NCI-H146 (cell line): ENCODE measurements at places on chromosomes 12 and 14.

GRCh38 chr14:60722357-60723115 is 1.6 kb downstream of the SIX4 start:
- DNase-seq: peak; percentile 62

GRCh38 chr12:11677752-11678151 is 28.3 kb downstream of the ETV6 start:
- no peak for DNase-seq

- DNase-seq: no peak
These were observed 155.2 kb downstream of the TGFB3 start for GRCh38 chr14:75826599-75826998.

DNA sequence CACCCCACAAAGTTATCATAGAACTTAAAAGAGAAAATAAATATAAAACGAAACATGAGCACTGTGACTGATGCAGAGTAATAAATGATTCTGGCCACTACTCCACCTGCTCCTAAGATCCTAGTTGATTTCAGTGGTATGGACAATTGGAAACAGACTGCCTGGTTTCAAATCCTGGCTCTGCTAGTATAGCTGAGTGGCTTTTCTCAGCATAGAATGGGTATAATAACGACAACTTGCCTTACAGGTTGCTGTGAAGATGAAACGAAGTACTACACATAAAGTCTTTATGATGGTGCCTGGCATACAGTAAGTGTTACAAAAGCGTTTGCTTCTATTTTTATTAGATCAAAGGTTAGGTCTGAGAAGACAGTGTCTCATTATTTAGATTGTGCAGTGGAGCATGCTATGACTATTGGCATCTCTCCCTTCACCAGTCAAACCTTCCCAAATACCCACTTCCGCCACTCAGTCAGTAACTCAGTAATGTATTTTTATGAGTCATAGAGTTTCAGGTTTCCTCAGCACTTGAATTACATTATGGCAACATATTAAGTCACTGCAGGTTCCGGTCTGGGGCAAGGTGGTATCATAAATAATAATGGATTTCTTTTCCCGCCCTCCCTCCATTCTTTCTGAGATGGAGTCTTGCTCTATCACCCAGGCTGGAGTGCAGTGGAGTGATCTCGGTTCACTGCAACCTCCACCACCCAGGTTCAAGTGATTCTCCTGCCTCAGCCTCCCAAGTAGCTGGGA is 29.7 kb upstream of the NR2C1 start:
- peak; percentile 12 for DNase-seq

DNA sequence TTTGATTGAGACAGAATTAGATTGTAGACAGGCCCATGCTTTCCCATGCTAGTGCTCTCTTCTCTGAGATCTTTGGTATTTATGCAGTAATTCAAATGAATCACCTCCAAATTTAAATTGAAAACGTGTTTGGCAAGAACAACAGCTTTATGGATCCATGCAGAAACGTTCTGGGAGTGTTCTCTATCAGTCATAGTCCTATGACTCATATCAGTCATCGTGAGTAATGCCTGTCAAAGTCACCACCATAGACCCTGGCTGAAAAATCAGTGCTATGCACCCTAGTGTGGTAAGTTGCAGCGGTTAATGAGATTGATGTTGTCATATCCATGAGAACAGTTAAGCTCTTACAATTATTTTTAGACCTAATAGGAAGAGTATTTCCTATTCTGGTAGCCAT is 90.1 kb upstream of the FOXG1 start:
- DNase-seq: no peak

DNA sequence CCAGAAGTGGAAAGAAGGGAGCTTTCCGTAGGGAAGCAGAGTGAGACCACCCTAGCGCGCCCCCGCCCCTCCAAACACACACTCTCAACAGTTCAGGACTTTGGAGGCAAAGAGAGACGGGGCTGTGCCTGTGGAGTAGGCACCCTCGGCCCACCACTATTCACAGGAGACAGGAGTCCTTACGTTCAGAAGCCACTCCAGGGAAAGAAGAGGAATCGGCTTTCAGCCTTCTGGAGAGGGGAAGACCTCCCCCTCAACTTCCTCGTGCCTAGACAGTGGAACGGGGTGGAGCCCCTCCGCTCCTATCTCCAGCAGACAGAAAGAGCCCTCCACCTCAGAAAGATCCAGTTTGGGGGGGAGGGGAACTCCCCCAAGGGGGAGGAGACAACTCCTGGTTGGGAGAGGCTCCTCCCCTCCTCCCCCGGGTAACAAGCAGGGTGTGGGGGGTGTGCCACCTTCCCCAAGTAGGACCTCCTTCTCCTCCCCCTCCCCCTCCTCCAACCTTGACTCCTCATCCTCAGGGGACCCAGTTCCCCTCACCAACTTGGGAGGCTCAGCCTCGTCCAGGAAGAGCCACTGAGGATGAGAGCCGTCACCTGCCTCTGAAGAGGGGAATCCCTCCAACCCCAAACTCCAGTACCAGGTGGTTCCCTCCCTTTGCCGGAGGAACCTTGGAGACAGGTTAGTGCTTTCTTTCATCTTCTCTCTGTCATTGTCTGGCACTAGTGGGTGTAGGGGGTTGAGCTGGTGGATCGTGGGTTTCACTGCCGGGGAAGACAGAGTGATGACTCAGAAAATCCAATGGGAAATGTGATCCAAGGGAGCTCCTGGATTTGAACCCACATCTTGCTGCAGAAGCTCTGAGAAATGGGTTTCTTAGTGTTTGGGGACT is 883 bp downstream of the FOXJ2 start:
- DNase-seq: peak; percentile 63

GRCh38 chr12:14605401-14605989 is 37.8 kb upstream of the PLBD1 start:
- DNase-seq: no peak

DNA sequence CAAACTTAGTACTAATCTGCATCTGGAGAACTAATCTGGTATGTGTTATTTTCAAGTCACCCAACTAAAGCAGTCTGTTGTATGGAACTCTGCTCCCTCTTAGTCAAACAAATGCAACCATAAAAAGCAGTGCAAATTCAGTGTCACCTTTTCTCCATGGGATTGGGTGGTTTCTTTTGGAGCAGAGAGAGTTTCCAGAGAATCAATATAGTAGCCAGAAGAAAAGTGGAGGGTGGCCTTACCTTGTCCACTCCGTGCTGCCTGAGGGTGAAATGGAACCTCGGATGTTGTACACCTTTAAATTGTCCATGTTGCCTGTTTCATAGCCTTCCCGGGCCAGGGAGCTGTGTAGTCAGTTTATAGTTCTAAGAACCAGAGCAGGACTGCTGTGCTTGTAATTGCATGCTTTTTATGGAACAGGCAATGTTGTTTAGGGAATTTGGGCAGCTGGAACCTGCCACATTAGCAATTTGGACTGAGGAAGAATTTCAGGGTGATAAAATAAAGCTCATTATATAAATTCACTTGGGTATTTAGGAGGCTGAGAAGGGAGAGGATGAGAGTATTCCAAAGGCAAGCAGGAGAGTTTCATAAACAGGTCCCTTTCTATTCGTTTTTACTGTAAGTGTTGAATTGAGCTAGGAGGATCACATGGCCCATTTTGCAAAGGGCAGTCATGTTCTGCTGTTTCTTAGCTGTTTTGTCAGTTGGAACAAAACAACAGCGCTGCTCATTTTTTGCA is 60.5 kb downstream of the CRADD start:
- DNase-seq: no peak

- DNase-seq: no peak
These were observed 2.3 kb upstream of the CLBA1 start for GRCh38 chr14:104983231-104983721.

DNA sequence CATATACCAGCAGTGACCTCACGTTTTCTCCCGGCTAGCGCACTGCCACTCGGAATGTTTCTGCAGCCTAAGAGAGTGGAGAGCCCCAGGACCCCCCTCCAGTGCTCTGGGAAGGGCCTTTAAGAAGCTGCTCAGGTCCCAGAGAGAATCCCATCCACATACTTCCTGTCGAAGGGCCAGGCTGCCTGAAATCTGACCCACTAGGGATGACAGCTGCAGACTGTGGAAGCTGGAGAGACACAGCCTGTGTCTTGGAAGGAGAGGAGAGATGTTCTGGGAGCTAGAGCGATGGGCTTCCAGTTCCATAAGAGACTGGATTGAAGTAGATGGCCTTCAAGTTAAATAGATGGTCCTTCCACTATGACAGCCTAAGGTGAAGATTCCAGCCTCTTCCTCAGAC is 54.4 kb downstream of the IQSEC3 start:
- no peak for DNase-seq

DNA sequence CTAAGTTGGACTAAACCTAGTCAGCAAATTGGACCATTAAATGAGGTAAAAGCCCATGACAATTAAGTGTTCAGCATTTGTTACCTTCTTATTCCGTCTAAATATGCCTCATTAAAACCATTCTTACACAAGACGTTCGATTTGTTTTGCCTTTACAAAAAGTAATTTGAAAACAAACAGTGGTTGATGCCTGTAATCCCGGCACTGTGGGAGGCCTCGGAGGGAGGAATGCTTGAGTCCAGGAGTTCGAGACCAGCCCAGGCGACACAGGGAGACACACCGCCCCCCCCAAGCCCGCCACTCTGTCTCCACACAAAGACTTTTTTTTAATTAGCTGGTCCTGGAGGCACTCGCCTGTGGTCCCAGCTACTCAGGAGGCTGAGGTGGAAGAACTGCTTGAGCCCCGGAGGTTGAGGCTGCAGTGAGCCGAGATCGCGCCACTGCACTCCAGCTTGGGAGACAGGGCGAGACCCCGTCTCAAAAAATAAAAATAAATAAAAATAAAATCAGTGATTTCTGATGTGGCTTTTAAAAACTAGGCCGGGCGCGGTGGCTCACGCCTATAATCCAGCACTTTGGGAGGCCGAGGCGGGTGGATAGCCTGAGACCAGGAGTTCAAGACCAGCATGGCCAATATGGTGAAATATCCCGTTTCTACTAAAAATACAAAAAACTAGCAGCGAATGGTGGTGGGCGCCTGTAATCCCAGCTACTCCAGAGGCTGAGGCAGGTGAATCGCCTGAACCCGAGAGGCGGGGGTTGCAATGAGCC is 856 bp upstream of the EIF4B start:
- peak; percentile 37 for DNase-seq

DNA sequence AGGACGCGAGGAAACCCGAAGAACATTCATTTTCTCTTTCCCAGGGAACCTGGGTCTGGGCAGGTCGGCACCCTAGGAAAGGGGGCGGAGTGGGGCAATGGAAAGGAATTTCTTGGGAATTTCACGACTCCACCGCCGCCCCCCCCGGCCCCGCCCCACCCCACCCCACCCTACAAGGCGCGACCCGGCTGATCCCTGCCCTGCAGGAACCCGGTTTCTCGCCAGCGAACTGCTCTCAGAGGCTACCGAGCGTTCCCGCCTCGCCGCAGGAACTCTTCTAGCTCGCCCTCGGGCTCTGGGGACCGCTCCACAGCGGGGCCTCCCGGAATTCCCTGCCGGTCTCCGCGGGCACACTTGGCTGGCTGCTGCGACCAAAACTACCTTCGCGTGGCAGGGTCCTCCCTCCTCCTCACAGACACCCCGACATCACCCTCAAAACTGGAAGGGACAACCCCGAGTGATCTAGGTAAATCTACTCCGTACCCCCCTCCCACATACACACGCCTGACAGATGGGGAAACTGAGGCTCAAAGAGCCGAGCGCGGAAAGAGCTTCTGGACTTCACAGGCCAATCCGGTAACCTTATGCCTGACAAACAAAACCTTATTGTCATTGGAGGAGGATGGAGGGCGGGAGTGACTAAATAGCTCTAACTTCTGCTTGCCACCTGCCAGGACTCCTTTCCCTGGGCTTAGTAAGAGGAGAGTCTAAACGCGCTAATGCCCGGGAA is 785 bp upstream of the ACTN1 start:
- DNase-seq: peak; percentile 48

GRCh38 chr14:32074887-32075572 is 2.1 kb upstream of the ARHGAP5 start:
- DNase-seq: no peak

- no peak for DNase-seq
These were observed 137.1 kb downstream of the HMGA2 start for GRCh38 chr12:65961190-65962035.

GRCh38 chr14:39668449-39668848 is 236.2 kb upstream of the FBXO33 start:
- DNase-seq: no peak

- DNase-seq: no peak
These were observed 63.9 kb downstream of the NUAK1 start for GRCh38 chr12:106074706-106075392.

GRCh38 chr14:24630087-24630871 is 3.7 kb downstream of the GZMB start:
- DNase-seq: no peak

DNA sequence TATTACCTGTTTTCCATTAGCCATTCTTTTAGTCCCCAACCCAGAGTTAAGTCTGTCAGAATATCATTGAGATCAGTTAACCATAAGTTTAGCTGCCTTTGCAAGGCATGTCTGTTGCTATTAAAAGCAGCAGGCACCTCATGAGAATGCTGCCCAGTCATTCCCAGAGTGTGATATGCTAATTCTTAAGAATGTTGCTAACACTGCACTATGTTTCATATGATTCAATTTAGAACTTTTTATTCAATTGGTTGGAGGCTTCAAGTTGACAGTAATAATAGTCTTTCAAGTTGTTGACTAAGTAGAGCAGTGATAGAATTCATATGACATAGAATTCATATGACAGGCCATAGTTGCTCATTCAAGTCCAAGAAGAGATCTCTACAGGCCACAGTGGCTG is 292.3 kb downstream of the FUT8 start:
- DNase-seq: no peak

GRCh38 chr12:15677228-15677627 is 112.0 kb downstream of the EPS8 start:
- DNase-seq: peak; percentile 8

DNA sequence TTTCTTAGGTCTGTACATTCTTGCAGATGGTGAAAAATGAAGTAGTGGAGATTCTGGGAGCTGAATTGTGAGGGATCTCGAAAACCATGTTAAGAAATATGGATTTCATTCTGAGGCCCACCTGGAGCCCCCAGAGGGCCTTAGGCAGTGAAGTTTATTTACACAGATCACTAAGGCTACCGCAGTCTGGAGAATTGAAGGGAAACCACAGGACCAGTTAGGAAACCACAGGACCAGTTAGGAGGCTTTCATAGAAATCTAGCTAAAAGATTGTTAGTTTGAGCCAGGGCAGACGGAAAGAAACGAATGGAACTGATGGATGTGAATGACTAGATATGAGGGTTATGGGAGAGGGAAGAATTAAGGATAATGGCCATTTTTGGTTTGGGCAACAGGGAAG is 7.2 kb downstream of the CBLN3 start:
- no peak for DNase-seq

DNA sequence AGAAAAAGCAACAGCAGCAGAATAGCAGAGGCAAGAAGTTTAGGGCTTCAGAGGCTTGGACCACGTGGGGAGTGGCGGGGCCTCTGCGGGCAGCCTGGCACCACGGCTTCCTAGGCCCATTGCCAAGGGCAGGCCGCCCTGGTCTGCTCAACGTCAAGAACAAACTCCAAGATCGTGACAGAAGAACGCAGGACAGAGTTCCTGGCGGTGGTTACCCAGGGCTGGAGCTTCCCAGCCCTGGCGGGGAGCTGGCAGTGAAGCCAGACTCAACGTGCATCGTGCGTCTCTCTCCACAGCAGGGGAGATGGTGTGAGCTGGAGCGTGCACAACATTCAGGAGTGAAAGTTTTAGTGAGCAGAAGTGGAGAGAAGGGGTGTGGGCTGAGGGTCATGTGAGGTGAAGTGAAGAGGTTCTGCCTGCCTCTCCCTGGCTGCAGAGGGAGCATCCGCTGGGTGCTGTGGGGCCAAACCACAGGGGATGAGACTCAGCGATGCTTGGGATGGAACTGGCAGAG is 13.9 kb upstream of the CACNA2D4 start:
- no peak for DNase-seq

GRCh38 chr12:67358781-67359338 is 89.7 kb downstream of the CAND1 start:
- no peak for DNase-seq
